ENCODE measurements at places on chromosomes 5 and 9.

DNA sequence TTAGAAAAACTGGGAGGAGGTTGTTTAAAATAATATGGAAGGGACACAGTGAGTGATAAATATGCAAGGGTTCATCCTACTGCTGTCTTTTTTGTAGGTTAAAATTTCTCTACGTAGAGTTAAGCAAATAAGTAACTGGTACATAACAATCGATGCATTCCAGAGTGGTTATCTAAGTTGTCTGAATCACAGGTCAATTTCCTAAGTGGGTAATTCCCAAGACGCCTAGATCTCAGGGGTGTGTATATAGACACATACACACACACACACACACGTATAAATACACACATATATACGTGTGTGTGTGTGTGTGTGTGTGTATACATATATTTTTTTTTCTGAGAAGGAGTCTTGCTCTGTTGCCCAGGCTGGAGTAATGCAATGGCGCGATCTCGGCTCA, 22.3 kb downstream of the CAAP1 start:
- DNase-seq: no peak

GRCh38 chr9:77769246-77769645, 121.1 kb upstream of the GNA14 start:
- DNase-seq: no peak

GRCh38 chr9:108850293-108850897, 5.4 kb downstream of the ACTL7B start:
- peak; percentile 15 for DNase-seq

- DNase-seq: no peak
These were observed 313.5 kb upstream of the PDE4D start for GRCh38 chr5:60207040-60207439.

DNA sequence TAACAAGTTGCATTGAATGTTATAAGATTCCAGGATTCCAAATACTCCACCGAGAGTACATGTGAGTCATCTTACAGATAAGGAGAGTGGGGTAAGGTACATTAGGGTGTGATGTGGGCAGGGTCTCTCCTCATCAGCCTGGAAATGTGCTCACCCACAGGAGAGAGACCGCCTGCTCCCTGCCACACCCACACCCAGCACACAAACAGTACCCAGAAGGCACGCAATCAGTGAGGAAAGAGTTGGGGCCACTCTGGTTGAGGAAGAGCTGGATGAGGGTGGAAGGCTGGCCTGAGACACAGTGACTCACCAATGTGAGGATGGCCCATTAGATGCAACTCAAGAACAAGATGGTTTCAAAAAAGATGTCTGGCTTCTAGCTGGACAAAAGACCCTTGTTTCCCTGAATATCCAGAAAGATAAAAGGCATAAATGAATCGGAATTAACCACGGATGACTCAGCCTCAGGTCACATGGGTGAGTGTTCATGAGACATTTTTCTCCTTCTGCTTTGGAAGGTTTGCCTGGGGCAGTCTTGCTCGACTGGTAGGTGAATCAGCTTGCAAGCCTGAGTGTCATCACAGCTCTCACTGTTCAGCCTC, 51.1 kb upstream of the LHFPL2 start:
- DNase-seq: no peak

- no peak for DNase-seq
These were observed 36.2 kb downstream of the SPOCK1 start for GRCh38 chr5:137462816-137463520.

GRCh38 chr5:132363431-132364112, 5.9 kb upstream of the SLC22A5 start:
- no peak for DNase-seq

DNA sequence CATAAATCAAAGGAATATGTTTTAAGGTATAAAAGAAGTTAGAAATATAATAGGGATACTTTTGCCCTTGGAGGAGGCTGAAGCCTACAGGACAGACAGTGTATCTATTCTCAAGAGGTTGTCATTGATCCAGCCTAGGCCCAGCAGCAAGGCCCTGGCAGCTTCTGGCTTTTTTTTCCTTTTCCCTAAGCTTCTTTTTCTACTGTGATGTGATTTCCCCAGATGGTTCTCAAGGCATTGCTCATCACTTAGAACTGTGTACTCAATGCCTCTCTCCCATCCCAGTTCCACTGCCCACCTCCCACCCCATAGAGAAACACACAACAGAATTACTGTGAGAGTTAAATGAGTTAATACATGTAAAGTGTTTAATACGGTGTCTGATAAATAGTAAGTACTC, 88.6 kb downstream of the SLC44A1 start:
- DNase-seq: no peak

- DNase-seq: no peak
These were observed 20.2 kb downstream of the ZNF474 start for GRCh38 chr5:122149321-122150090.

- DNase-seq: no peak
These were observed 183.4 kb downstream of the DMRT2 start for GRCh38 chr9:1233568-1233967.

DNA sequence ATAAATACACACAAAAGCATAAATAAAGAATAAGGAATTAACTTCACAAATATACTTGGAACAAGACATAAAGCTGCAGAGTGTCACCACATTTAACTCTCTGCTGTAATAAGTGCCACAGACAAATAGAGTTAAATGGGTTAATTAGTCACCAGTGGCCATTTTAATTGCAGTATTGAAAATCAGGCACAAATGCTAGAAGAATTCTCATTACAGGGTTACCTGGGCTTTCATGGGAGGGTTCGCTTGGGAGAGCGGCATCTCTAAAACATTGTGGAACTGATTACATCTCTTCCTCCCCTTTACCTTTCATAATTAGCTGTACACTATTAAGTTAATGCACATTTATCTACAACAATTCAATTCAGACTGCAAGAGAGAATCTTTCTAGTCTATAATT, 505.3 kb upstream of the DAP start:
- no peak for DNase-seq

DNA sequence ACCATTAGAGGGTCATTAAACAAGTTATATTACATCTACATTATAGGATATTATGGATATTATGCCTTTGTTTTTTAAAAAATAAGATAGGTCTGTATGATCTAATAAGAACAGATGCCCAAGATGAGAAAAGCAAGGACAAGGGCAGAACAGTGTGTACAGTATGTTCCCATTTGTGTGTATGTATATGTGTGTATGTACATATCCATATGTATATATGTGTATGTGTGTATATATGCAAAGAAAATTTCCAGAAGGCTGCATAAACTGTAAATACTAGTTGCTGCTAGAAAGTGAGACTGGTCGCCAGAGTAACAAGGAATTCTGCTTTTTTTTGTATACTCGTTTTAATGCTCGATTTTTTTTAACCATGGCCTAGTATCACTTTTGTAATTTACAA, 58.1 kb upstream of the GLIS3 start:
- DNase-seq: no peak

- DNase-seq: no peak
These were observed 29.7 kb downstream of the C9orf85 start for GRCh38 chr9:71941060-71941568.

DNA sequence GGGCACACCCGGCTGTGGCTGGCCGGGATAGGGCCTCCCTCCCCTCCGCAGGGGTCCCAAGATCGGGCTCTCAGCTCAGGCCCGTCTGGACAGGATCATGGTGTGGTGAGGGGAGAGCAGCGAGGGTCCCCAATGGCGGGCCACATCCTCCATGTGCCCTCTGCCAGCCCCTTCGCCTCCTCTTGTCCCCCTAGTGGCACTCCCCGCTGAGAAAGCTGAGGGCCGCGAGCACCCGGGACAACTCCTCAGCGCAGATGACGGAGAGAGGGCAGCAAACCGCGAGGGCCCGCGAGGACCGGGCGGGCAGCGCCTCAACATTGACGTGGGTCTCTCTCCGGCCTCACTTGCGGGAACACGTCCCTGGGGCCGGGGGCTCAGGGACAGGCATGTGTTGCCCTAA, 24.6 kb downstream of the NKD2 start:
- DNase-seq: no peak

GRCh38 chr5:180367300-180367699, 14.2 kb upstream of the GFPT2 start:
- DNase-seq: no peak

DNA sequence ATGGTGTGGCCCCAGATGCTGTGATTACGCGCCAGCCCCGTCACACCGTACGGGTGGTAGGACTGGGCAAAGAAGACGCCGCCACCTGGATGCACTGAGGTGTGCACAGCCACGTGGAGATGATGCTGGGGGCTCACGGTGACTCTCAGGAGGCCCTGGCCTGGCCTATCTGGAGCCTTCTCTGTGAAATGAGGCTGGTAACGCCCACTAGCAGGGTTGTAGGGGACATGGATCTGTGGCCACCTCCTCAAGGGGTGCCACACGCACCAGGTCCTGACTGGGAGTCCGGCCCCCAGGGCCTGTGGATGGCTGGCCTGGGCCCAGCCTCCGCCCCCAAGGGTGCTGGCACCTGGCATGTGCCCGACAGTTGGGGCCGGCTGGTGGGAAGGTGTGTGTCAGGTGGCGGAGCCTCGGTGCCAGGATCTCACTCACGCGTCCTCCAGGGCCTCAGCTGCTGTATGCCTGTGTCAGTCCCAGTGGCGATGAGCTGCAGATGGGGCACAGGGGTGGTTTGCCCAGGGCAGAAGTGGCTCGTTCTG, 32.4 kb downstream of the NEK6 start:
- DNase-seq: no peak

- DNase-seq: no peak
These were observed 655.7 kb downstream of the BNC2 start for GRCh38 chr9:16214677-16215352.

DNA sequence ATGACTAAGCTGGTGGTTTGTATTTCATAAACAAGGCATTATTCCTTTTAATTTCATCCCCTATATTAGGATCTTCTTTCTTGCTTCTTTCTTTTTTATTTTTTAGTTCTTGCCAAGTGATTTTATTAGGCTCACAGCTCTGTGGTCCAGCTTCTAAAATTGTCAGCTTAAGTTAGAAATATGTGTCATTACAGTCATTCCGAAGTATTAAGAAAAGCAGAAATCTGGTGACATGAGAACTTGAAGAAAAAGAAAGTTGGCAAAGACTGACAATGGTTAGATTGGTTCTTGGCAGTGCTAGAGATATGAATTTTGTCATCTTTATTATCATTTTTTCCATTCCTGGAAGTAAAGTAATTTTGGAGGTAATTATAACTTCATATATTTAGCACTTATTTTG, 166.5 kb upstream of the PRR16 start:
- DNase-seq: no peak

- no peak for DNase-seq
These were observed 55.4 kb downstream of the ACER2 start for GRCh38 chr9:19464061-19464763.

GRCh38 chr9:115382865-115383264, 264.9 kb upstream of the TNC start:
- no peak for DNase-seq

DNA sequence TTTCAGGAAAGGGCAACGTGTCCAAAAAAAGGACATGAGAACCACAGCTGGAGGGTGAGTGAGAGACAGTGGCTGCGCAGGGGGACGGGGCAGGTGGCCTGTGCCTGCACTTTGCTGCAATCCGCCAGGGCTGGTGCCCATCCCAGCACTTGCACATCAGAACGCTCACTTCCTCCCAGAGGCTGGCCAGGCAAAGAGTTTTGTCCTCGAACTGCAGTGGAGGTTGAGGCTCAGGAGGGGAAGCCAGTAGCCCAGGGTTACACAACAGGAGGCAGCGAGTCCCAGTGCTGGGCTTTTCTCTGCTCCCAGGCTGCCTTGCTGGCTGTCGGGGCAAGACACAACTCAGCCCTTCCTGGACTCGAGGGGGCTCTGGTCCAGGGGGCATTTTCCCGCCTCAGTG, 33.1 kb downstream of the CRB2 start:
- DNase-seq: no peak

GRCh38 chr9:130276121-130276520, 10.6 kb downstream of the HMCN2 start:
- DNase-seq: no peak

GRCh38 chr9:95284162-95285080, 33.1 kb downstream of the FANCC start:
- DNase-seq: no peak

- no peak for DNase-seq
These were observed at the start of gene COL27A1 for GRCh38 chr9:114155263-114155994. Gene COL27A1 (plus strand): TSS chr9:114155537. CDS start chr9:114155951, 414 bp downstream.

DNA sequence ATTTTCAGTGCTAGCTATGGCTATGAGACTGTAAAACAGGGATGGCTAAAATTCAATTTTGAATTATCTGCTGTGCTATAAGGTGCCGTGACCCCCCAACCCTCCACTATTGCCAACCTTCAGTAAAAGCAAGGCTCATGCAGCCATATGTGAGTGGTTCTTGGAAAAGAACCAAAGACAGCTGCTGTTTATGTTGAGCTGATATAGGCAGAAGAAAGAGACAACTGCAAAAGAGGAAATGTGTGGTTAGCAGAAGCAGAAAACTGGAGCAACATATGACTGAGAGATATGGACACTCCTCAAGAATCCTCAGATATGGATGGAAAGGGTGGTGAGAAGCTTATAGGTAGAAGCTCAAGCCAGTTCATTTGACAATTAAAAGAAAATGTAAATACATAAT, 200.3 kb downstream of the TLE1 start:
- DNase-seq: no peak

DNA sequence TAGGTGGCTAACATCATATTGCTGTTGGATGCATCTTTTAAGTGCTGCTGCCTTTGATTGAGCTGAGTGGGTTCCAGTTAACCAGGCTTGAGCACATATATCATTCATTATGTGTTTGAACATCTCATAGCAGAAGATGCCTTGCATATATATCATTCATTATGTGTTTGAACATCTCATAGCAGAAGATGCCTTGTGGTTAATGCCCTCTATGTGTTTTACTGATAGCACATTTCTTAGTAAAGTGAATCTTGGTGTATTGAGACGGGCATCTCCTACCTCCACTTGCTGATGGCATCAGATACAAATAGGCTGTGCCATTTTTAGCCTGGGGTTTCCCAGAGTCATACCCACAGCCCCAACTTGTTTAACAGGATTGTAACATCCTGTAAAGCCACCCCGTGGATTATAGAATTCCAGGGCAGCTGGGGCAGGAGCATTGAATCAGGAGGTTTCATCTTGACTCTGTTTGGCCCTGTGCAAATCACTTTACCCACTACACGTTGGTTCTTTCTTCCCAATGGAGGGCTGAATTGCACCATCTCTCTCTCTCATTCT, 26.5 kb downstream of the MTAP start:
- DNase-seq: no peak

DNA sequence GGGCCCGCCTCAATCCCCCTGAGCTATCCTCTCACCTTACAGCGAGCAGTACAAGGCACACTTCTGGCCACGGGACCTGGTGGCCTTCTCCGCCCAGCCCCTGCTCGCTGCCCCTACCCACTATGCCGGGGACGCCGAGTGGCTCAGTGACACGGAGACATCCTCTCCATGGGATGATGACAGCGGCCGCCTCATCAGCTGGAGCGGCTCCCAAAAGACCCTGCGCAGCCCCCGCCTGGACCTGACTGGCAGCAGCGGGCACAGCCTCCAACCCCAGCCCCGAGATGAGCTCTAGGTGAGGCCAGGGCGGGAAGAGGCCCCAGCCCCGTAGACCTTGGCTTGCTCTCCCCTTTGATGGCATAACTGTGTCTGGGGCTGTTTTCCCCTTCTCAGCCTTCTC, 15.0 kb downstream of the CERCAM start:
- DNase-seq: no peak

- DNase-seq: no peak
These were observed 21.5 kb upstream of the MYO10 start for GRCh38 chr5:16957304-16958196.

- DNase-seq: no peak
These were observed at the start of gene LPAR1 for GRCh38 chr9:111038331-111039230. Gene LPAR1 (minus strand): TSS chr9:111038470. CDS start chr9:110972117, 66,353 bp downstream.
